Activated naive CD4-positive, alpha-beta T cell (primary cell): ENCODE measurements at places on chromosomes 16 and 17.
A peak's percentile ranks its signal among the peaks of the same experiment; 100 is the strongest.

- no peak for DNase-seq
These were observed 170.7 kb downstream of the NTN1 start for GRCh38 chr17:9192010-9192409.

GRCh38 chr17:57197466-57198071, 58.8 kb upstream of the MSI2 start:
- DNase-seq: no peak

DNA sequence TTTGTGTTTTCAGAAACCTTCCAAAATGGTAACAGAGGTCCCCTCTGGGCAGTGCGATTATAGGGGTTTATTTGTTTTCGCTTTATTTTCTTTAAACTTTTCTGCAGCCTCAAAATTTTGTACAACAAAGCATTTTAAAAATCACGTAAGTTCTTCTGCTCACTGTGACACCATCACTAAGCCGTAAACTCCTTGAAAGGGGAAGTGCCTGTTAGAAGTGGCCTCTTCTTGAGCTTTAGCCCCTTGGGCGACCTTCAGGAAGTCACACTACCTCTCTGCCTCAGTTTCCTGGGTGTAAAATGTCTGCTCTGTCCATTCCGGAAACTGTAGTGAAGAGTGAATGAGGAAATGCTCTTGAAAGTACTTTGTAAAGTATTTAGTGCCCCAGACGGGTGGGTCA, 26.6 kb downstream of the ARHGAP27 start:
- DNase-seq: no peak

DNA sequence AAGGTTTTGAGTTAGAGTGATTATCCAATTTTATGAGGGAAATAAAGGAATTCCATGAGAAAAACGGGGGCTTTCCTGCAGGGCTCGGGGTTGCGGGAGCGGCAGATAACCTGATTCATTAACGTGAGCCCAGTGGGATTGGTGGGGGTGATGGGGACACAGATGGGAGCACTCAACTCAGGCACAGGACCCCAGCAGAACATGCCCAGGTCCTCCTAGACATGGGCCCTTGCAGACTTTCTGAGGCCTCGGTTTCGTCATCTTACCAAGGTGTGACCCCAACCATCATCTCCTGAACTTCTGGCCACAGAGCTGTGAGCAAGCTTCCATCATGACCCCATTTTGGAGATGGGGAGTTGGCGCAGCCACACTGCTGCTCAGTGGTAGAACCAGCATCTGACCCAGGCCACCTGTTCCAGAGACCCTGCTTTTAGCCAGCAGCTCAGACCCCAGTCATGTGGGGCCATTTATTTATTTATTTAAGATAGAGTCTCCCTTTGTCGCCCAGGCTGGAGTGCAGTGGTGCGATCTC, 22.3 kb downstream of the CARHSP1 start:
- DNase-seq: no peak

GRCh38 chr16:25108054-25108453, 3.5 kb upstream of the LCMT1 start:
- DNase-seq: peak; percentile 51

DNA sequence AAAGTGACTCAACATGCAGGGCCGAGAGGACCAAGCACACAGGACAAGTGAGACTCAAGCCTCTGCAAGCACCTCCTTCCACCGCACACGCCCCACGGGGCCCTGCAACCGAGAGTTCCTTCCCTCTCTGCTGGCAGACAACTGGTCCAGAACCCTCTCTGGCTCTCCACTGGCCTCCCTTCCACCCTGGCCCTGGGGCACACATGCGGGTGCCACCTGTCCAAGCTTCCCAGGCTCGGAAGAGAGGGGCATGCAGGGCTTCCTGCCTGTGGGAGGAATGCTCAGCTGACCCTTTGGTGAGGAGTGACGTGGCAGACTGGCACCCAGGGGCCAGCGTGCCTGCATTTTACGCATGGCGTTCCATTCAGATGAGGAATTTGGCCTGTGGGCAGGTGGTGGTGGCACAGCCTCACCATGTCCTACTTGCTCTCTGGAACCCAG, 59.8 kb downstream of the PIPOX start:
- DNase-seq: no peak

- DNase-seq: no peak
These were observed 1.7 kb upstream of the ITGAE start for GRCh38 chr17:3802461-3803307.

DNA sequence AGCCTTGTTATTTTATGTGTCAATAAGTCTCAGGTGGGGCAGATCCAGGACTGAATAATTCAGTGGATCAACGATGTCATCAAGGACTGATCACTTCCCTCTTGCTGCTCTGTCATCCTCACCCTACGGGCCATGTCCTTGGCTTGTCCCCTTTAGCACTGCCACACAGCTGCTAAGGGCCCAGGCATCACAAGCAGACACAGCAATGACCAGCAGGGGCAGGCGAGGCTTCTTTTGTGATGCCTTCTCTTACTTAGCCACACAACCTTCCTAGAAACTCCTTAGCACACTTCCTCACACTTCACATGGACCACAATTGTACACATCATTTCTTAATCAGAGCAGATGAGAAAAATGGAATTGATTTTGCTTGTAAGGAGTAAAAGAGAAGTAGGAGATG, 356.3 kb upstream of the SOX9 start:
- DNase-seq: no peak

DNA sequence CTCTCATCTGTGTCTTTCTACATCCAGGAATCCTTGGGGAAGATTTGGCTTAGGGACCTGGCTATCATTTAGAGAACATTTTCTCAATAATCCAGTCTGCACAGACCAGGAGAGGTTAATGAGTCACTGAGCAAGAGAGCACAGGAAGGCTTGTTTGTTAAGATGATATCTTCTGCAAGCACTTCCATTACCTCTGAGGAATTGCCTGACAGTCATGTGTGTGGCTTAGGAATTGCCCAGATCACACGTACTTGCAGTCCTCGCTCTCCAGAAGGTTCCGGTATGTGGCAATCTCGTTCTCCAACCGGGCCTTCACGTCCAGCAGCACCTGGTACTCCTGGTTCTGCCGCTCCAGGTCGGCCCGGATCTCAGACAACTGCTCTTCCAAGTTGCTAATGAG, 3.3 kb downstream of the KRT37 start:
- DNase-seq: no peak

DNA sequence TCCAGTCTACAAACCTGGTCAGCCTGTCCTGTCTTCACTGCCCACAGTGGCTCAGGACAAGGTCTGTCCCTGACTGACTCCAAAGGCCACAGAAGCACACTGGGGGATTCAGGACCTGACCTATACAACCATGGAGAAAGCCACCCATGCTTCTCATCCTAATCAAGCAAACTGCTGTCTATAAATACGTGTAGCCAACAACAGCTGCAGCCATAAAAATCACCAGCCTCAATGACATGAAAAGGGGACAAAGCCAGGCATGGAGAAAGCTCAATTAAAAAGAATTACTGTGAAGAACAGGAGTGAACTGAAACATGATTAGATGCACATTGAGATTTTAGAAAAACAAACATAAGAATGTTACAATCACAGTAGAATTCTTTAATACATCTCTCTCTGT, 170.1 kb downstream of the CDK5R1 start:
- DNase-seq: no peak

DNA sequence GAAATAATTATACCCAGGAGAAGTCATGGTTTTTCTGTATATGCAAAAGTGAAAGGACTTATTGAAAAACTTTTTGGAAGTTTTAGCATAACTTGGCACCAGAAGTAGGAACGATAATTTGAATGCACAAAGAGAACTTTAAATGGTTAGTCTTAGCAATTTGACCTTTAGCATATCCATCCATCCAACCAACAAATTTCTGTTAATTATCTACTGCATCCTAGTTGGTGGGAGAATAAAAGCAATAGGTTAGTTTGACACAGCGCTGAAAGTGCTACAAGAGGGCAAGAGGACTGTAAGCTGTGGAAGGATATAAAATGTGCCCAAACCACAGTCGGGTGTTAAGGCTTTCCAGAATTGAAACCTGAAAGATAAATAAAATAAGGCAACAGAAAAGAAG, 17.6 kb downstream of the SPAG9 start:
- no peak for DNase-seq

DNA sequence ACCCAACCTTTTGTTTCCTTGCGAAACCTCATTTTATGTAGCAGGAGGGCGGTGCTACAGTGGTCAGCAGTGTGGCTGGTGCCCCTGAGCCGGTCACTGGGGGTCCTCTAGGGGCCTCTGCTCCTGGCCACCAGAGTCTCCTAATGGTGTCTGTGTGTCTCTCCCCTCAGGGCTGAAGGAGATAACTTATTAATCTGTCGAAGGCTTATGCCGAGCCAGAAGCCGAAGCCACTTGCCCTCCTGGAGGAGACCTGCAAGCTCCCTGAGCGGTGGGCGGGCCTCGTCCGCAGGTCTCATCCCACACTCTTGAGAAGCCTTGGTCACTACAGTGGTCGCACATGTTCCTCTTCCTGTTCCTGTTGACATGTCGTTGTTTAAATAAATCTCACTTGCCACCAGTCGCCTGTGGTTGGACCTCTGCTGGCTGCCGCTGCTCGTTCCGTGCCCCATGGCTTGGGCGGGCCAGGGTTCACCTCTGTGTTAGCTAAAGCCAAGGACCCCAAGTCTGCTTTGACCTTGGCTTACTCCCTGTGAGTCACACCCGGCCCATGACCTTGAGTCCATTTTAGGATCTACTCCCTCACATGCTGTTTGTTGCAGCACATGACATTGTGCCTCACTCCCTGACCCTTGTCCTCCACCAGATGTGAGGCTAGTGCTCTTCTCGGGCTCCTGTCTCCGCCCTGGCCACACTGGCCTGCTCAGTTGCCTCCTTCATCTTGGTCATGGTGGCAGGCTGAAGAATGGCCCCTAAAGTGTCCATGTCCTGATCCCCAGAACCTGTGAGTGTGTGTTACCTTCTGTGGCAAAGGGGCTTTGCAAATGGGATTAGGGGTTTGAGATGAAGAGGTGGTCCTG, 38.7 kb upstream of the AQP8 start:
- DNase-seq: no peak

DNA sequence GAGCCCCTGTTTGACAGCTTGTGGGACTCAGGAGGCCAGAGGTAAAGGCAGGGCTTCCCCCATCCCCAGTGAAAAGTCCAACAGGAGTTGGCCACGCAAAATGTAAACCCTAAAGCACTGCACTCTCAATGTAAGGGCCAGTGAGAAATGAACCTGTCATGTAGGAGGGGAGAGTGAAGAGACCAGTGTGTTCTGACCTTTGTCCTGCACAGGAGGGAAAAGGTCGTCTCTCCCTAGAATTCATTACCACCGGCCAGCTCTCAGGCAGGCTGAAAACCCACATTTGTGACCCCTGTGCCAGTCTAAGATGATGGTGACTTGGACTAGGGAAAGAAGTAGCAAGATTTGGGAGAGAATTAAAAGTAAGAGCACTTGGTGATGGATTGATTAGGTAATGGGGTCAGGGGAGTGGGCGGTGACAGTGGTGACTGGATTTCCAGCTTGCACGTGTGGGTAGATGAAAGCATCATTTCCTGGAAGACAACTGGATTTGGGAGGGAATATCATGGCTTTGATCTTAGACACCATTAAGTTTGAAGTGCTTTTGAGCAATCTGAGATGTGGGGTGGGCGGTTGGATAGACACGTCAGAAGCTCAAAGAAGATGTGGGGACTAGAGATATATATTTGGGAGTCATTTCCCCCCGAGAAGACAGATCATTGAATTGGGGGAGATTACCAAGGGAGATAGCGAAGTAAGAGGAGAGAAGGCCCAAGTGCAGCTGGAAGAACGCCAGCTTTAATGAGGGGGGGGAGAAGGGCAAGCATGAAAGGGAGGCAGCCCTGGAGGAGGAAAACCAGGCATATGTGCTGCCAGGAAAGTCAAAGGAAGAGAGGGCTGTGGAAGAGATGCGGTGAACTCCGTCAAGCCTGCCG, 119.5 kb downstream of the NTN1 start:
- no peak for DNase-seq

GRCh38 chr16:28326881-28327610, 34.7 kb downstream of the SBK1 start:
- DNase-seq: peak; percentile 28

- DNase-seq: no peak
These were observed 229.3 kb downstream of the C16orf78 start for GRCh38 chr16:49602976-49603310.
